ENCODE measurements at places on chromosomes 12 and 14.

DNA sequence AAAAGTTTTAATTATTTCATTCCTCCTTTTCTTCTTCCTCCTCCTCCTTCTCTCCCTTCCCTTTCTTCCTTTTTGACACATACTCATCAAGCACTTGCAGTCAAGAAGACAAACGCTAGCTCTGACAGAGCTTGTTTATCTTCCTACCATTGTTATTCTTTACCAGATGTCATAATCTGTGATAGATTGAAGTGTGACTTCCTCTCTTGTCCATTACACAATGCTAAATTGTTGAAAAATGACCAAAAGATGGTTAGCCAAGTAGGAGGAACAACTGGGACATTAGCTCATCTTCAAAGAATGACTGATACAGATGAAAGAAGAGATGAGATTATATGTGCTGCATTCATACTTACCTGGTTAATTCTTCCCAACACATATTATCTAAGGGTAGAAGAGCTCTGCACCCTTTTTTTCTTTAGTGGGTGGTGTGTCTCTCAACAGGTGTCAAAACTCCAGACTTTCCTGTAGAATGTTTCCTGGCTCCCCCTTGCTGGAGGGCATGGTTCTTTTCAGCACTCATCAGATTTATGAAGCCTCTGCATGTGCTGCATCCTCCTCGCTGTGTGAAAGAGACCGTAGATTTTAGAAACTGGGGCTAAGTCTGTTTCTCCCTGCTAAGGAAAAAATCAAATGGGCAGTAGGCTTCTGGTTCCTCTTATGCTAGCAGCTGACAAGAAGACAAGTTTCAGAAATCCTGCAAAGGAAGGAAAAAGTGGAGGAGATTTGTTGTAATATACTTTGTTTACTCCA lies 147.1 kb downstream of the TMX1 start:
- DNase-seq = no peak

DNA sequence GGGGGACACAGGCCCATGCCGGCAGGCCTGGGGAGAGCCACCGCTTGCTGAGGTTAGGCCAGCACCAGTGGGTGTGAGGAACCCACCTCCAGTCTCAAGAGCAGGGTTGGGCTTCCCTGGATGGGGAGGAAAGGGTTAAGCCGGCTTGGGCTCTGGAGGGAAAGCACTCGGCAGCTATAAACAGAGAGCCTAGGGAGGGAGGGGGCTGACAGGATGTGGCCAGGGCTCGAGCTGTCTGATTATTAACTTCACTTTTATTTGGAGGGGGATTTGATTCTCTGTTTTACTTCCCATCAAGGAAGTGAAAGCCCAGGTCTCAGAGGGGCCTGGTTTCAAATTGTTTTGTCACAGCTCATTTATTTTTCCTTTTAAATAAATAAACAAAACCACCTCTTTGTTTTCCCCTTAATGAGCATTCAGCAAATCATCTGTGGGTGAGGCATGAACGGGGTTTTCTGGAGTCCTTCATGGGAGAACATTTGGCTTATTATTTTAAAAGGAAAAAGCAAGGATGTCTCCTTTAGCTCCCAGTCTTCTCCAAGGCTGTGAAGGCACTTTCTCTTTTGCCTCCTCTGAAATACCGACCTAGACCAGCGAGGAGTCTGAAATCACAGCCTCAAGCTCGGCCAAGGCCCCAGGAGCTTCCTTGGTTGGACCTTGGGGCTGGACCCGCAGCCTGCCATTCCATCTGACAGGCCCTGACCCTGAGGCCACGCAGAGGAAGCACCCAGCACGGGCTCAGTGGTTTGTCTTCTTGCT lies 21.9 kb upstream of the ZFP36L1 start:
- no peak for DNase-seq

DNA sequence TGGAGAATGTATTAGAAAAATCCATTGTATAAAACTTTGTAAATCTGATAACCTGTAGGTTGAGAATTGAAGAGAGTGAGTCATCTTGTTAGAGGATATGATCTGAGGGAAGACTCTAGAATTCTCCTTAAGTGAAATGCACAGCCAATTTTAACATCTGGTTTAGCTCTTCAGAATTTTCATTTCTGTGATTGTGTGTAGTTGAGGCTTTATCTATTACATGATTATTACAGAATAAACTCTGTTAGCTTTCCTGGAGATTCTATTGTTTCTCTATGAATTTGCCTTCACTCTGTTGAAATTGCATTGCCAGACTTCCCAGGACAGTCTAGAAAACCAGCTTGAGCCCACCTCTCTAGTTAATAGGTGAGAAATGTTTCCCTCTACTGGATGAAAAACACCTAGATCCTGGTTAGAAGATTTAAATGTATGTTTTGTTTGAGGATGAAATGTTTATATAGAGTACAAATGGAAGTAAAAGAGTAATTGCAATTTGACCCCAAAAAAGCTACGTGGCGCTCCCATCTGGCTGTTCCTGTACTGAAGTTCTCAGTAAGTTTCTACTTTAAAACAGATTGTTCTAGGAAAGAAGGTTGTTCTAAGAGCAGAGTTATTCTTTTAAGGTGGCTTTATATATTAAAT lies 2.9 kb downstream of the NUDT4 start:
- DNase-seq = no peak

DNA sequence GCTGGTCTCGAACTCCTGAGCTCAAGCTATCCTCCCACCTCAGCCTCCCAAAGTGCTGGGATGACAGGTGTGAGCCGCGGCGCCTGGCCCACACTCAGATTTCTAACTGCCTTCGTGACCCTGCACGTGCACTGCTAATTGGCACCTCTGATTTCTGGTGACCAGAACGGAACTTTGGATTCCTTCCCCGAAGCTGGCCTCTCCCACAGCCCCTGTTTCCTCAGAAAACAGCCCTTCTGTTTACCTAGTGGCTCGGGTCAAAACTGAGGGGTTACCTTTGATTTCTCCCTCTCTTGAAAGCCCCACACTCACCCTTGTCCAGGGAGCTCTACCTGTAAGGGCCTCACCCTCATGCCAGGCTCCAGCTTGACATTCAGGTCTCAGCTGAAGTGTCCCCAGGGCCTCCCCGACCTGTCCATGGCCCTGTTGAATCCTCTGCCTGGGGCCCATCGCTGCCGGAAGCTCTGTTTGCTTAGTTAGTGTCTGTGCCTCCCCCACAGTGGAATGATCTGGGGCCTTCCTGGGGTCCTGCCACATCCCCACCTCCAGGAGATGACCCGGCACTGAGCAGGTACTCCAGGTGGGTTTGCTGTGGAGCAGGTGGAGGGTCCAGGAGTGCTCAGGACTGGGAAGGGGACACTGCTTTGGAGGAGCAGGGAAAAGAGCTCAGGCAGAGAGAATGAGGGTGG lies 24.4 kb upstream of the FAM181A start:
- DNase-seq = no peak

DNA sequence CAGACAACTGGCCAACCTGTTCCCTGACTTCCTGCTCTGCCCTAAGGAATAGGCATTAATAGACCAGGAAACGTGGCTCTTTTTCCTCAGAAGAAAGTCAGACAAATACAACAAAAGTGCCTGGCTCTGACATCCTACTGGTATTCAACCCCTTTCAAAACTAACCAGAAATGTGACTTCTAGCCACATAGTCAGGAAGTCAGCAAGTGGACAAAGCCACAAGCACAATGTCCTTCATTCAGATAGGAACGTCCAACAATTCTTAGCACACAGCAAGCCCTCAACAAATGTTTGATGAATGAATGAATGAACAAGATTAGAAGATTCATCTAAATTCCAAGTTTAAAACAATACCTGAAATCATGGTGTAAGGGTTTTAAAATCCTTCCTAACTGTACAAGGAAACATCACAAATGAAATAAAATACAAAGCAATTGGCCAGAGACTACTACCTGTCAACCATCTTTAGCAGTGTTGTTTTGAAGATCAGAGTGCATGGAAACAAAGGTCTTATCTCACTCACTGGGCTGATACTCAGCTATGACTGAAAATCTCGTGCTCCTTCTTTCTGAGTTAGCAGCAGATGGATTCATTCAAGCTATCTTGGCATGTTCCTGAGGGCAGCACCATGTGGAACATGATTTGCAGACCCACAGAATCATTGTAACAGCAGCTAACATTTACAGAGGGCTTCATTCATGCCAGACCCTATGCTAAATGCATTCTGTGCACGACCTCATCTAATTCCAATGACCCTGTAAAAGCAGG lies 16.5 kb downstream of the APPL2 start:
- no peak for DNase-seq
